ENCODE measurements at places on chromosomes 1 and 21.

DNA sequence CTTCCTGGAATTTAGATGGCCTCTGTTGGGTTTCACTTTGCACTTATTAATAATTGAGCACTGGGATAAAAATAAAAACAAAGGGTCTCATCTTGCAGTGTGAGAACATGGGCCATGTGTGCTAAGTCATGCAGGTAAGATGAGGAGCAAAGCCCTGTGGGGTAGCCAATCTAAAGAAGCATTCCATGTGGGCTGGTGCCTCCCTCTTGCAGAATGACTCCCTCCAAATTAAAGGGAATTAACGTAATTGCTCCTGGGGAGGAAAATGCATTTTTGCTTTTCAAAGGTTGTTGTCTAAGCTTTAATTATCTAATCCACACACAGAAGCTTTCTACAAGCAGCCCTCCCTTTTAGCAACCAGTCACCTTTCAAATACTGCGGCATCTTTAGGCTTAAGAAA is 69.8 kb downstream of the CDC14A start:
- no peak for DNase-seq

- no peak for DNase-seq
Observed at GRCh38 chr1:99370476-99370875, 106.2 kb downstream of the PLPPR4 start.

DNA sequence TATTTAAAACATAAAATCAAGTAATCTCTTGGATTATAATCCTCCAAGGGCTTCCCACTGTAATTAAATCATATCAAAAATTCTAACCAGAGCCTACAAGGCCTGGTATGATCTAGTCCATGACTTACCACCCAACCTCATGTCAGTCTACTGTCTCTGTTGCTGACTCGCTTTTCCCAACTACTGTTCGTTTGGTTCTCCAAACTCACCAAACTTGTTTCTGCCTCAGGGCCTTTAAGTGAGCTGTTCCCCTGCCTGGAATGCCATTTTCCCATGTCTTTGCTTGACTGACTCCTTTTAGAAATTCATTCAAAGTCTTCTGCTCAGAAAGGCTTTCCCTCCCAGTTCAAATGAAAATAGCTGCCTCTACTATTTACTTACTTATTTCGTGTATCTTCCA is 95.9 kb downstream of the ZC3H11B start:
- DNase-seq, result no peak

DNA sequence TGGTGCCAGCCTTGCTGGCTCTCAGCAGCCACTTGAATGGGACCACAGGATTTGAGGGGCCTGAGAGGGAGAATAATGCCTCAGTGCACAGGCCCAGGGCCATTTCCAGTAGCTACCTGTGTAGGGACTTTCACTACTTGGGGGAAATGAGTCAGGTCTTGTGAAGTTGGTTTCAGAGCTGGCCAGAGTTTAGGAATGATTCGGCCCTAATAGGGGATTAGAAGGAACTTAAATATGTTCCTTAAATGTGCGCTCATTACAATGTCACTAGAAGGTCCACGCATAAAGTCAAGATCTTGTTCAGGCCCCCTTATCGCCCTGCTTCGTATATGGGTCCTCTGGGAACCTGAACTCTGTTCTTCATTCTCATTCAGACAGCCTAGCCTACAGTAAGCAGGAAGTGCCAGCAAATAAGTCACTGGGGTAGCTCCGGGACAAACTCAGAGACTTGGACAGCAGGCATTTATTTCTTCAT is 5.6 kb upstream of the AKR1A1 start:
- DNase-seq, result no peak

DNA sequence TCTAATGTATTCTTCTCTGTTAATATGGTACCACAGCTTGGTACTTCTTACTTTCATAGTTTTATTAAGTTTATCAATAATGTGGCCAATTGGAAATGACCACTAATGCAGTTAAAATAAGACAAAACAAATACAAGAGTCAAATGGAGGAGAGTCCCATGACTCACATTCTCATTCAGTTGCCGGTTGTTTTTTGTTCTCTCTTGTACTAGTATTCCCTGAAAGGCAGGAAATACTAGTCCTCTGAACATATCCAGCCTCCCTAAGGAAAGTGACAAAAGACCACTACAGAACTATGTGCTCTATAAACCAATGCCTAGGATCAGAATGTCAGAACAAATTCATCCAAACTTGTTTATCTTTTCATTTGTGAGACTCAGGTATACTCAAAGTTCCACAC is 165.2 kb upstream of the SAMSN1 start:
- no peak for DNase-seq

GRCh38 chr1:160647329-160647720 is 481 bp upstream of the SLAMF1 start:
- no peak for DNase-seq

- DNase-seq, result no peak
Observed at GRCh38 chr1:6220236-6220635, 14.3 kb downstream of the RNF207 start.

- DNase-seq, result no peak
Observed at GRCh38 chr1:147633759-147634158, 36.6 kb downstream of the ACP6 start.

GRCh38 chr1:241994171-241994570 is 4.7 kb downstream of the MAP1LC3C start:
- DNase-seq, result no peak

DNA sequence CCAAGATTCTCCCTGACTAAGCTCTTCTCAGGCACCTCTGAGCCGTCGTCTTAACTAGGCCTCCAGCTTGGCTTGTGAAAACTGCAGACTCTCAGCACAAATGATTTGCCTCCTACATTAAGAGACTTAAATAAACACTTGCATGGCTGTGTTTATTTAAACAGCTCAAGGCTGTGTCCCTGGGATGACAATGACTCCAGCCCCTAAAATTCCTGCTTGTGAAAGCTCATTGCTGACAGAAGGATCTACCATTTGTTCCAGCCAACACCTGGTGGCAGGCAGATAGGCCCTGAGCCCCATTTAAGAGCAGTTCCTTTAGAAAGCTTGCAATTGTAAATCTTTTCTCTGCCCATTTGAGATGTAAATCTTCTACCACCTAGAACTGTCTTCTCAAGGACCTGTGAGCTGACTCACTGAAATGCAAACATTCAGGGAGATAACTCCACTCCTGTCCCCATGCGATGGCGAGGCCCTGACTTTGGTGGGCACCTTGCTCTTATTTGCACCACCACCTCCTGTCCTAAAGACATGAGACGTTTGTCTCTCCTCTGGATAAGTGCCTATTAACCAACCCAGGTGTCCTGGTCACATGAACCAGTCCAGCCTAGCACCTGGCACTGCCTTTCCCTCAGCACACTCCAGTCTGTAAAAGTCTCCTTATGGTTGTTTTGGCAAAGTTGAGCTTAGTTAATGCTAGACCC is 15.1 kb upstream of the PCP4 start:
- DNase-seq, result no peak

GRCh38 chr1:175192111-175192629 is 406 bp downstream of the KIAA0040 start:
- no peak for DNase-seq

DNA sequence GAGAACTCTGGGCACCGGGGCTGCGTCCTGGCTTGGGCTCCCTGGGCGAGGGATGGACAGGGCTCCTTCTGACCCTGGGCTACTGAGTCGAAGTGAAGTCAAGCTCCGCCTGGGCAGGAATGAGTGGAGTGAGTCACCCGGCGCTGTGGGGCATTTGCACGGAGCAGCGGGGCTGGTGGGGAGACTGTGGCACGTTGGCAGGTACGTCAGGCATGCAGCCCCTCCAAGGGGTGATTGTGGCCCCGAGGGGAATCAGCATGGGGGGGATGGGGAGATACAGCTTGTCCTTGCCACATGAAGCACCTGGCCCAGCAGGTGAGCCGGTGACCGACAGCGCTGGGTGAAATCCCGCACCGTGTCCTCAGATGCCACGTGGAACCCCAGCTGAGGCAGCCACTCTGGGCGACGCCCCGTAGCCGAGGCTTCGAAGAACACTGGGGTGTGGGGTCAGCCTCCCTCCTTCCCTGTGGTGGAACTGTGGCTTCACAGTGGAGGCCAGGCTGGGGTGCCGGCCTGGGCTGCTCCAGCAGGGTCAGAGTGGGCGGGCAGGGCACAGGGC is 62.3 kb downstream of the COL18A1 start:
- DNase-seq, result no peak

- no peak for DNase-seq
Observed at GRCh38 chr1:31425301-31426081, 12.5 kb downstream of the SERINC2 start.

- DNase-seq, result no peak
Observed at GRCh38 chr1:41433501-41433900, 51.0 kb downstream of the EDN2 start.

DNA sequence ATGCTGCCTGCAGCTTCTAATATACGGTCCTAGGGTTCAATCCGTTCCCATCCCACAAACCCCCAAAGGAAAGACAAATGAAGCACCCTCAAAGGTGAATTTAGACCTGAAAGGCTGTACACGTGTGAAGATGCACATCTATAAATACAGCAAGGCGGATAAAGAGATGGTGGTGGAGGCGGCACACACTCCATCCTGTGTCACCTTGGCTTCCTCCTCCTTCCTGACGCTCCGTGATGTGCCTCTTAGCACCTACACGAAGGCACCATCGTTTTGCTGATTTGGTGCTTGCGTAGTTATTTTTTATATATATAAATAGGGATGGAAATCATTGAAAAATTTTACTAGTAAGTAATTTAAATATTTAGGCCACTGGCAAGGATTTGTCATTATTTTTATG is 359.4 kb downstream of the NPHP4 start:
- no peak for DNase-seq

DNA sequence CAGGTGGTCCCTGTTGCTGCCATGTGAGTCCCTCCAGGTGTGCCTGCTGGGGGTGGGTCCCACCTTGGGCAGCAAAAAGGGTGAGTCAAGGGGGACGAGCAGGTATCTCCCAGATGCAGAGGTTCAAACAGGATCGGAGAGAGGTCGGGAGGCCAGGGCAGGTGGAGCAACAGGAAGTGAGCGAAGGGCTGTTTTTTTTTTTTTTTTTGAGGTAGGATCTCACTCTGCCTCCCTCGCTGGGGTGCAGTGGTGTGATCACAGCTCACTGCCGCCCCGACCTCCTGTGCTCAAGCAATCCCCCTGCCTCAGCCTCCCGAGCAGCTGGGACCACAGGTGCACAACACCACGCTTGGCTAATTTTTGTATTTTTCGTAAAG is 39.4 kb downstream of the SLC2A7 start:
- DNase-seq, result no peak

- no peak for DNase-seq
Observed at GRCh38 chr1:117188170-117188815, 22.4 kb downstream of the VTCN1 start.

GRCh38 chr1:183023146-183023600 is at the start of gene LAMC1:
LAMC1 (plus strand) TSS chr1:183023420; CDS start chr1:183023717, 297 bp downstream.
- peak; percentile 11 for DNase-seq

- DNase-seq, result no peak
Observed at GRCh38 chr21:16137106-16137505, 407.3 kb downstream of the USP25 start.

DNA sequence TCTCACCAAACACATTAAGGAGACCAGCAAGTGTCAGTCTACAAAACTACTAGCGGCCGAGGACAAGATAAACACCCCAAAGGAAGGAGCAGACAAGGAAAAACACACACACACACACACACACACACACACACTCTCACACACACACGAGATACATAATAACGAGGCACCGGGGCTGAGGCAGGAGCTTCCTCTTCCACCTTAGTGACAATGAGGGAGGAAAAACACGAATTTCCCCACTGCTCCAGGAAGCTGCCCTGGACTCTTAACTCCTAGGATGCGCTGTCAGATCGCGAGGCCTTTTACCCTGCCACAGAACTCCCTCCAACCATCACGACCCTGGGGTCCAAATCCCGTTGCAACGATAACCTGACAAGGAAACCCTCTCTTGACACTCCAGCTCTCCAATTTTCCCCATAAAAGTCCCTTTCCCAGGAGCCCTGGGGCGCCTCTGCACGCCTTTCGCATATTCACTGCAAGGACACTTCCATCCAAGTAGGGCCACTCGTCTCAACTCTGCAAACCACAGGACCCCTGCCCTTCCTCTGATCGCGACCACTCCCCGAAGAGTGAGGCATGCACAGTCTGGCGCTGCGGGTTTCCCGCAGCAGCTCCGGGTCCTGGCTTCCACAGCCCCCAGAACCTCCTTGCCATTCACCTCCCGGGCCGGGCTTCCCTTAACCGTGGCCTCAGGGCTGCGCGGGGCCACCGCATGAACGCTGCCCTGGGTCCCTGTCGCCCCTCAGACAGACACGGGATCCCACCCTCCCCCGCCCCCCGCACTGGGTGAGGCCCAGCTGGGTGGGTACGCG is 581 bp downstream of the ETV3 start:
- no peak for DNase-seq

GRCh38 chr21:28256420-28256831 is 736.3 kb downstream of the LTN1 start:
- DNase-seq, result no peak

DNA sequence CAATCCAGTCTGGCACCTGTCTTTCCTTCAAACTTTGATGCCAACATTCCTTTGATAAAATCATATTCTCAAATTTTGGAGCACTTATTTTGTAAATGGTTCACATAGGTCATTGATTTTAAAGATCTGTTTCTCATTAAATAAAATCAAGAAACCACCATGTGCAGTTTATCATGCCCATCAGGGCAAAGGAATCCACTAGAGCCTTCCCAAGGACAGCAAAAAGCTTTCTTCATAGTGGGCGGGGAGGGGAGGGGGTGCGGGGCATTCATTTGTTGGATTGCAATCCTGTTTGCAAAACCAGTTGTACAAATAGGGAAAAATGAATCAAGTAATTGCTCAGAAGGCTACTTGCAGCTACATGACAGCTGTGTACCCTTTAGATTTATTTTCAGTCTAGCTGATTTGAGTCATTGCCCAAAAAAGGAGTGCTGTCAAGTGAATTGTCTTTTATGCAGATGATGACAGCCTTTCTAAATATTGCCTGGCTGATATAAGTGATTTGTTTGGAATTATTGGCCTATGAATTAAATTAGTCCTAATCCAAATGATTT is 23.0 kb downstream of the LRRC8B start:
- DNase-seq, result no peak
